ENCODE measurements at places on chromosomes 11 and 22.

DNA sequence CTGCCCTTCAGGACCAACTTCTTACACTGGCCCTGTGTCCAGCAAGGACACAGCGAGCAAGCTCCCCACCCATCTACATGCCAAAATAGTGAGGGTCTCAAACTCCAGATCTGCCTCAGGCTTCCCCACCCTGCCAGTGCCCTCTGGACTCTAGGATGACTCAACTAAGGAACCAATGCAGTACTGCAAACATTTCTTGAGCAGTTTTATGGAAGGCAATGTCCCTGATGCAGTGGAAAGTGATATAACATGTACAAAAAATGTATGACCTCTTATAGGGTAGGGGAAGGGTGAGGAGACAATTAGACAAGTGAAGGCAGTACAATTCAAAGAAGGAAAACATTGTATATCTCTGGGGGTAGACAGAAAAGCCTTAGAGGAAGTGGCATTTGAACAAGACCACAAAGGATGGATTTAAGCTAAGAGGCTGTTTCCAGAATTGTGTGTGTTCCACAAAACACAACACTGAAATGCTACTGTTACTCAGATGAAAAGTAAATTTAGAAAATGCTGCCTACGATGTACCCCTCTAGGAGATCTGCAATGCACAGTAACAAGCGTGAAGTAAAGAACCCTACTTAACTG, 47.3 kb downstream of the RAB30 start:
- DNase-seq = no peak

DNA sequence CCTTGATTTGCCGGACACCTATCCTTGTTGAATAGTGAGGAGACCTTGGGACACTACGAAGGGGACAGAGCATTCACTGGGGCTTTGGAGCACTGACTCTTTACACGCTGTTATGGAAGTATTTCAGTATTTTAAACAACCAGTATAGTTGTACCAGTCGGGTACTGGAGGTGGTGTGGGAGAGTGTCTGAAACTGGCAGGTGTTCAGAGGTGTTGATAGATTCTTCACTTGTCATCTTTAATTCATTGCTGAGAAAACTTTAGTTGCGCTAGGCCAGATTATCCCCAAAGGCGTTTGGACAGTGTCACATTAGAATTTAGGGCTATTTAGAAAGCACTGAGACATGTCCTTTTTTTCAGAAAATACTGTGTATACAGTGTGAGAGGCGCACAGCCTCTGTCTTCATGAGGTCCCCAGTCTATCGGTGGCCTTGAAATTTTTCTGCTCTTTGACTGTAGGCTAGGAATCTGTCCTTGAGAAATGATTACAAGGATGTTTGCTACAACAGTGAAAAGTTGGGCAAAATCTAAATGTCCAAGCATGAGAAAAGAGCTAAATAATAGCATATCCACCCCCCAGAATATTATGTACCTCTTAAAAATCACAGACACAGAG, 69.7 kb downstream of the TEAD1 start:
- no peak for DNase-seq

- DNase-seq = no peak
Observed at GRCh38 chr11:10385696-10386095, 69.4 kb upstream of the AMPD3 start.

- DNase-seq = no peak
Observed at GRCh38 chr11:79121351-79121750, 319.5 kb downstream of the TENM4 start.

DNA sequence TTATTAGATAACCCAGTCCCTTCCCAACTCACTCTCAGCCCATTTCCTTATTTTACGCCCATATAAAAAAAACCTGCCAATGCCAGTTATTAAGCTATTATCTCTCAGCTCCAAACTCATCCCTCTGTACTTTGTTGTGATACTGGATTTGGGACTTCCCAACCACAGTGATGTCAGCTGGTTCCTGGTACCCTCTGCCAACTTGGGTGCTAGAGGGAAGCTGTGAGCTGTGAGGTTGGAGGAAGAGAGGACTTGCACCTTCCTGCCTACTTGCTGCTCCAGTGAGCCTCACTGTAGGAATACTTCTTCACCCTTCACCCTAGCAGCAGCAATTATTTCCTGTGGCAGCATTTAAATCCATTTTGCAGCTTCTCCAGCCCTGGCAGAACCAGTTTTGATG, 19.2 kb upstream of the CSF2RB start:
- no peak for DNase-seq

DNA sequence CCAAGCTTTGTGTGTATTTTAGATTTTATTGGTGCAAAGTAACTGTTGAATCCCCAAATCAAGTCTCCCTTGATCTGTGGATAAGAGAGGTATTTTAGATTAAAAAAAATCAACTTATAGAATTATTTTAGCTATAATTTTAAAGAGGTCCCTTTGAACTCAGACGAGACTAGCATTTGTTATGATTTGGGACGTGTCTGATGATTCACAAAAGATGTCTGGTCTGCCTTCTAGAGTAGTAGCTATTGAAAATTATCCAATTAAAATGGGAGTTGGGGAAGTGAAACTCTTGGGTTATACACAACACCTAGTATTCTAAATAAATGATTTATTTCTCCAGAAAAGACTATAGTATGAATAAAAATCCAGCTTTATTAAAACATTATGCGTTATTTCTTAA, 227.9 kb upstream of the GRIA4 start:
- DNase-seq = no peak

GRCh38 chr22:21981874-21982273, 713 bp downstream of the TOP3B start:
- no peak for DNase-seq

DNA sequence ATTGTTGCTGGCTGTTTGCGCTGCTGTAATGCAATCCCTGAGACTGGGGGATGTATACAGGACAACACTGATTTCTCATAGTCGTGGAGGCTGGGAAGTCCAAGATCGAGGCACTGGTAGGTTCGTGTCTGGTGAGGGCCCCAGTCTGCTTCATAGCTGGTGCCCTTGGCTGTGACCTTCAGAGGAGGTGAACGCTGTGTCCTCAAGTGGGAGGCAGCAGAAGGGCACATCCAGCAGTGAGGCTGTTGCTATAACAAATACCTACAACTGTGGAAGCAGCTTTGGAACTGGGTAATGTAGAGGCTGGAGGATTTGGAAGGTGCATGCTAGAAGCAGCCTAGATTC, 21.3 kb downstream of the KRTAP5-5 start:
- DNase-seq = no peak

- DNase-seq = no peak
Observed at GRCh38 chr11:104175769-104176168, 11.8 kb upstream of the PDGFD start.

DNA sequence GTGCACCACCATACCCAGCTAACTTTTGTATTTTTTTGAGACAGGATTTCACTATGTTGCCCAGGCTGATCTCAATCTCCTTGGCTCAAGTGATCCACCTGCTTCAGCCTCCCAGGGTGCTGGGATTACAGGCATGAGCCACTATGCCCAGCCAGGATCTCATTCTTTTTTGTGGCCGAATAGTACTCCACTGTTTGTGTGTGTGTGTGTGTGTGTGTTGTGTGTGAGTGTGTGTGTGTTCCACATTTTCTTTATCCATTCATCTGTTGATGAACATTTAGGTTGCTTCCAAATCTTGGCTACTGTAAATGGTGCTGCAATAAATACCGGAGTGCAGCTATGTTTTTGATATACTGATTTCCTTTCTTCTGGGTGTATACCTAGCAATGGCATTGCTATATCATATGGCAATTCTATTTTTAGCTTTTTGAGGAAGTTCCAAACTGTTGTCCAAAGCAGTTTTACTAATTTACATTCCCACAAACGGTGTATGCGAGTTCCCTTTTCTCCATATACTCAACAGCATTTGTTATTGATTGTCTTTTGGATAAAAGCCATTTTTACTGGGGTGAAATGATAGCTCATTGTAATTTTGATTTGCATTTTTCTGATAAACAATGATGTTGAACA, 105.4 kb downstream of the TTC28 start:
- DNase-seq = no peak

DNA sequence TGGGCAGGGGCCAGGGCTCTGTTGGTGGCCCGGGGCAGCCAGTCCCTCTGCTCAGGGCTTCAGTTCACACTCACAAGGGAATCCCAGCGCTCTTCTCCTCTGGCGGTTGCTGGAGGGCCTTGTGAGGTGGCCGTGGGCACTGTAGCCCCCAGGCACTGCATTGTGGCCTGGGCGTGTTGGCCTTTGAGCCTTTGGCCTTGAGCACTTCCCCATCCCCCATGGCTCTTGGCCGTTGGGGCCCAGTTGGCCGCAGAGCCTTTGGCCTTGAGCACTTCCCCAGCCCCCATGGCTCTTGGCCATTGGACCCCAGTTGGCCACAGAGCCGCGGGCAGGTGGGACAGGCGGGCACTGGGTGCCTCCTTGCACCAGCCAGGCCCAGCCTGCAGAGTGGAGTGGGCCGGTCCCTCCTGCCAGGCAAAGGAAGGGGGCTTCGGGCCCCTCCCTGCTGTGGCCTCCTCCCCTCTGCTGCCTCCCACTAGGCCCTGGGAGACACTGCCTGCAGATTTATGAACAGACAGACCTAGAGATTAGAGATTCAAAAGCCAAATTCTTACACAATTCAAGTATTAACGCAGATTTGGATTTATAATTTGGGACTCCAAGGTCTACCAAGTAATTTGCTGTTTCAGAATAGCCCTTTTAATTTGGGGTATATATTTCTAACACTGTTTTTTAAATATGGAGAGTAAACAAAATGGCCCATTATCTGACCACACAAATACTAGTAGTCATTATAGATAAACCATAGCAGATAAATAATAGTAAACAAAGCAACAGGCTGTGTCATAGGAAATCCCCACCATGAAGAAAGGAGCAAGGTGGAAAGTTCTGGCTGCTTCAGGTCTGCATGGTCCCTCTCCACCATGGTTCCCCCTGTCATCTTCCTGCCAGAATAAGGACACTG, 18.2 kb upstream of the TXNRD2 start:
- no peak for DNase-seq

- no peak for DNase-seq
Observed at GRCh38 chr11:3171931-3172560, 6.9 kb upstream of the OSBPL5 start.

- no peak for DNase-seq
Observed at GRCh38 chr11:34957206-34957605, 40.8 kb downstream of the PDHX start.

DNA sequence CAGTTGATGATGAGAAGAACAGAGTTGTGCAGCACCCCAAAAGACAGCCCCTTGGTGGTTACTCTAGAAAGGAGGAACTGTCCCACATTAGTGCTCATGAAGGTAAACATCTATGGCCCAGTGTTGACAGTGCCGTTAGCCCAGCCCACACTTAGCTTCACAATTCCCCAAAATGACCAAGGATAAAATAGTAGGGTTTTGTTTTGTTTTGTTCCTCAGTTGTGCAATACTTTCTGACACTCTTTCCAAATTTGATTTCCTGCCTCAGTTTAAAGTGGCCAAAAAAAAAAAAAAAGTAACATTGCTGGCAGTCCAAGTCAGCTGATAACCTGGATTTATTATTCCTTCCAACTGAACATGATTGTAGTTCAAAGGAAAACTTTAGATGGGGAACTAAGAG, 269.4 kb downstream of the TMEM135 start:
- DNase-seq = no peak

- DNase-seq = no peak
Observed at GRCh38 chr11:83835423-83835822, 549.3 kb upstream of the CCDC90B start.

DNA sequence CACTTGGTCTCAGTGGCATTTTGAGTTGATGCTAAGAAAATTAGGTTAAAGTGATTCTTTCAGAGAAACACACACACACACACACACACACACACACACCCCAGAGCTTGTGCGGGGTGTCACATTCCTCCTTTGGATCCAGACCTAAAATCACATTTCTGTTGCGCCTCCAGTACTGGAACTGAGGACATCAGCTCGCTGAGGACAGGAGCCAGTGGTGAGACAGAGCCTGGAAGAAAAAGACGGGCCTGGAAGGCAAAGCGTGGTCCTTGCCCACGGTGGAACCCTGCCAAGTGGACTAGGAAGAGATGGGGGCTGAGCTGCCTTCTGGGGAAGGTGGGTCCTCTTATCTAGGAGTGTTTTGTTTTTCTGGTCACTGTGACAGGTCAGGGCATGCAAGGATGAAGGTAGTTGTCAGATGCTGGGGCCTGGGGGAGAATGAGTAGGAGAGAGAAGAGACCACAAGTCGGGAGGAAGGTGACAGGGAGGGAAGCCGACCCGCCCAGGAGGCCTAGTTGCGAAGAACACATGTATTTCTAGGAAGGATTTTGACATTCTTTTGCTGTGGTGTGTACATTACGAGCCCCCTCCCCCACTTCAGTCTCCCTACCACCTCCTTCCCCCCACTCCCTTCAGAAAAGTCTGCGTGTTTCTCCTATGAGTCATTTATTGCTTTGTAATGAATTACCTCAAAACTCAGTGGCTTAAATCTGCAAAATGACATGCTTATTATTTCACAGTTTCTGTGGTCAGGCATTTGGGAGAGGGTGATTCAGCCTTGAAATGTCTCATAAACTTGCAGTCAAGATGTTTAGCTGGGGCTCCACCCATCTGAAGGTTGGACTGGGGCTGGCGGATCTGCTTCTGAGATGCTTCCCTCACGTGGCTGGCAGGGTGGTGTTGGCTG, 4.8 kb upstream of the ELFN2 start:
- DNase-seq = no peak

DNA sequence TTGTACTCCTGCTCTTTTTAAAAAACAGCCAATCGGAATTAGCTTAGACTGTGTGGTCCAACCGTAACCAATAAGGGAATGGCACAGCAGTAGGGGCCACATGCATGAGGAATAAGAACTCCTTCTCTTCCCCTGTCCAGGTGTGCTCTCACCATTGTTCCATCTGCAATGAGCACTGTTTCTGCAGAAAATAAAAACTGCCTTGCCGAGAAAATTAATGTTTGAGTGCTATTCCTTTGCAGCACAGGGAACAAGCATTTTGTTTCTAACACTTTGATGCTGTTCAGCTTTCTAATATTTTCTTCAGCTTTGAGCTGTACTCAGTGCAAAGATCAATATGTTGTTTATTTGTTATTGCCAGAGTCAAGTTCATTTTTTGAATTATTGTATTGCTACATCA, 57.9 kb downstream of the PIWIL3 start:
- DNase-seq = no peak

- DNase-seq = no peak
Observed at GRCh38 chr11:71434576-71435130, 13.5 kb downstream of the DHCR7 start.

DNA sequence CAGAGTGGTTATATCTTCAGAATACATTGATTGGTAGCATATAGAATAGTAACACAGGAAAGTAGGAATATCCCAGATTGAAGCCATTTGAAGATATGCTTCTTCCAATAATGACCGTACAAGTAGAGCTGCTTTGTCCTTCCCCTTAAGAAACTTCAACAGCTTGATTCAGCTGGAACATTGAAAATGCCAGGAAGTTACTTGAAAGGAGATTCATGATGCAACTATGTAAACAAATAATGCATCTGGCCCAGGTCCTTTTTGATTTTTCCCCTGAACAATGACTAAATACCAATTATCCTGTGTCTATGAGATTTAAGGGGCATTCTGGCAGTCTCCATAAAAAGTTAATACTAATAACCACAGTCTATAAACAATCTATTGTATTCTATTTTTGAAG, 3.0 kb downstream of the DKK3 start:
- no peak for DNase-seq

GRCh38 chr11:61967924-61968757, 707 bp upstream of the FTH1 start:
- no peak for DNase-seq

All from nucleus accumbens (tissue), 56 donors.